ENCODE measurements at places on chromosomes 3 and 15.

DNA sequence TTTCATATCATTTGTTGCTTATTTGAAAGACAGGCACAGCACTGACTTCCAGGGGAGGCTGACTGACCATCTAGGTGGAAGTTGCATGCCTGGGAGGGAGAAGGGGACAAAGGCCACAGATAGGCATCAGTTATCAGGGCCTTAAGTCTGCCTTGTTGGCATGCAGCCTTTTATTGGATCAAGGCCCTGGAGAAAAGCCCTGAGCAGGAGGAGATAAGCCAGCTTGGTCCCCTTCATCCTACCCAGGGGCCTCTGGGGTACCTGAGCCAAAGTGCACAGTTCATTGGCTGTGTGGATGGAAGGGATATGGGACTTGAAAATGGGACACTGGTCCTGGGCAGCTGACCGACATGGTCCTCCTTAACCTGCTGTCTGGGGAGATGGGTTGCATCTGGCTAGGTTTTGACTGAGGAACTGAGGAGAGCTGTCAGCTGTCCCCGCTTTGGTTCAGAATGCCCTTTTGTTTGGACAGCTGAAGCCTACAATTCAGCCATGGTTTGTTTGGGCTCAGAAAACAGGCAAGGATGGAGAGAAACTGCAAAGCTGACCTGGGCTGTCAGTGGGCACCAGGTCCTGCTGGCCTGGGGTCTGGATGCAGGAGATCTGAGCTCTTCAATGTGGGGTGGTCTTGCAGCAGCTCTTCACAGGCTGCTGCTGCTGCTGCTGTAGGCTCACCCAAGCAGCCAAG is 60.0 kb downstream of the FLNB start:
- no peak for DNase-seq

- peak; percentile 39 for DNase-seq
Observed at GRCh38 chr3:124014366-124014942, 22.5 kb upstream of the ROPN1 start.

GRCh38 chr3:52682016-52682415 is 3.7 kb downstream of the PBRM1 start:
- no peak for DNase-seq

DNA sequence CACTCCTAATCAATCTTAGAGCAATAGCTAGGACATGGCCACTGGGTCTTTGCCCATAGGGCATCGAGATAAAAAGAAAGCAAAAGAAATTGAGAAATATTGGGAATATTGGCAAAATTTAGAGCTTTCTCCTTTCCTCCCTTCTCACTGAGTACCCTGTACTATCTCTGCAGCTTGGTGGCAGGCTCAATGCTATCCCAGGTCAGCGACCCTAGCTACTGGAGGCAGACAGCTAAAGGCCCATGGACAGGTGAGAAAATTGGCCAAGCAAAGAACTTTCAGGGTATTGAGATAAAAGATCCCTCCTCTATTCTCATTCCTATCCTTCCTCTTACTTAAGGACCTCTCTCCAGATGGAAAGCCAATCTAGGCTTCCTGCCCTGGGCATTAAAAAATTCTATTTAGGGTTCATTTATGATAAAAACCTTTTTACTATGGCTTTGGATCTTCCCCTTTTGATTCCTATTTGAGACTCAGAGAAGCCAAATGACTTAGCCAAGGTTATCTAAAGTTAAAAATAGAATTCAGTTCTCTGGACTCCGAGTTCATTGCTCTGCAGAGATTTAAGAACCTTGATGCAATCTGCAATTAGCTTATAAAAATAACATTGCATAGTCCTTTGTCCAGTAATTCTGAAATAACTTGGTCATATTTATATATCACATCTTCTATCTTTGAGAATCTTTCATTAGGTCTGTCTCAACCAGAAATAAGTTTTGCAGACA is 75.4 kb downstream of the THRB start:
- DNase-seq: no peak

DNA sequence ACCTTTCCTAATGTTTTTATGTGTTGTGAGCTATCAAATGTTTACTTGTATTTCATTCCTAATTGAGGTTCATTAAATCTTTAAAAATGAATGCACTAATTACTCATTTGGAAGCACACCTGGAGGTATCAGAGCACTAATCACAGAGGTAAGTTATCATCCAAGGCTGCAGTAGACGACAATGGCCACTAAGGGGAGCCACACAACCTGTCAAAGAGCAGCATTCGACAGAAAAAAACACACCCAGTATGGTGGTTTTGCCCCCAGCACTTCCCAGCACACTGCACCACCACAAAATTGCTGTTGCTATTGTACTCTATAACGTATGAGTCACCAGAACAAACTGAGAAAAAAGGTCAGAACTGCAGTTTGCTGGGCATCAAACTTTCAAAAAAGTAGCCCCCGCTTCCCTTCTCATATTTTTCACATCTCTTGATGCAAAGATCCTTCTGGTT is 205.9 kb upstream of the IGF1R start:
- peak; percentile 45 for DNase-seq

DNA sequence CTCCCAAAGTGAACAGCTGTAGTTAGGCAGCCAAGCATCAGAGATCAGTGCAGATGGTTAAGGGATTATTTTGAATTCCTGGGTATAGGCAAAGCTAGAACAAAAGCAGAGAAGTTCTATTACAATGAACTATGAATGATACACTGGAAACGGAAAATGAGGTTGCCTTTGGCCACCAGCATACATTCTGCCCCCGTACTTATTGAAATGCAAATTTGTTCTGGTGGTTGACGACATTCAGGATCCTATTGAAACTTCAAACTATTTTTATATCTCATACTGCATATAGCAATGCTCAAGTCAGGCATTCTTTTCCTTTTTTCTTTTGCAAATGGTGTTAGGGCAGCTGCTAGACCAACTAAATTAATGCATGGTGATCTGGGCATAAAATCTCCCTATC is 61.7 kb downstream of the SLC12A1 start:
- no peak for DNase-seq

DNA sequence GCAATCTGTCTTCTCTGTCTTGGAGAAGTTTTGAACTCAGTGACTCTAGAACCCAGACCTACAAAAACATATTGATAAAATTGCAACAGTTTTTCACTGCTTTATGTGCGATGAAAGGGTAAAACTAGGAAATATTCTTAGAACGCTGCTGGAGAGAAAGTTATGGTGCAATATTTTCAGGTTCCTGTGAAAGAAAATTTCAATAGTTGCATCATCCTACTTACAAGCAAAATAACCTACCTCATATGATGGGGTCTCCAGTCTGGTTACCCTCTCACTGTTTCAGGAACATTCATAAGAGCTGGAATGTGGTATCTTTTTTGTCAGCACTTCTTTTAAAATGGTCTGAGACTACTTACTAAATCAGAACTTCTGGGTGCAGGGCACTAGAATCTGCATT is 27.1 kb downstream of the GATM start:
- DNase-seq: no peak

- DNase-seq: no peak
Observed at GRCh38 chr3:69724722-69725435, 14.4 kb upstream of the MITF start.

DNA sequence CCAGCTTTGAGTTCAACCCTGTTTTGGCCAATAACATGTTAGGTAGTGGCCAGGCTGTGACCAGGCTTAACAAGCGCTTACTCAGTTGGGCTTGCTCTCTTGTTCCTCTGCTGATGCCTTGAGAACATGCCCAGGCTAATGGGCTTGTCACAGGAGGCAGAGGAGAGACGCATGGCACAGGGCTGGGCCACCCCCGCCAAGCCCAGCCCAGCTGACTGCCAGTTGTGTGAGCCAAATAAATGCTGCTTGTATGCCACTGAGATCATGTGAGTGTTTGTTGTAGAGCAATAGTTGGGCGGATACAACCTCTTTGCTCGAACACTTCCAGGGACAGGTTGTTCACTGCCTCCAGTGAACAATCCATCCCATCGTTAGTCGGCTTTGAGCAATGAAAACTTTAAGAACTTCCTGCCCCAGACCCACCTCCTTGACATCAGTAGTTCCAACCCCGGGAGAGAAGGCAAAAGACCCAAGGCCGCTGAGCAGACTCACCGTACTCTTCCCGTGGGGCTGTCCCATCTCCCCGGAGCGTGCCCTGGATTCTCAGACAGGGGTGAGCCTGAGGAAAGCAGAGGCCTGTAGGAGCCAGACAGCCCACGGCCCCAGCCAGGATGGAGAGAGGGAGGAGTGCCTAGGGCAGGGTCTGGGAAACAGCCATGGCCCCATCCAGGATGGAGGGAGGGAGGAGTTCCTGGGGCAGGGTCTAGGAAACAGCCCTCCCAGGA is 4.1 kb downstream of the PLA2G4F start:
- DNase-seq: no peak

GRCh38 chr3:21704796-21705195 is 46.2 kb downstream of the ZNF385D start:
- no peak for DNase-seq

DNA sequence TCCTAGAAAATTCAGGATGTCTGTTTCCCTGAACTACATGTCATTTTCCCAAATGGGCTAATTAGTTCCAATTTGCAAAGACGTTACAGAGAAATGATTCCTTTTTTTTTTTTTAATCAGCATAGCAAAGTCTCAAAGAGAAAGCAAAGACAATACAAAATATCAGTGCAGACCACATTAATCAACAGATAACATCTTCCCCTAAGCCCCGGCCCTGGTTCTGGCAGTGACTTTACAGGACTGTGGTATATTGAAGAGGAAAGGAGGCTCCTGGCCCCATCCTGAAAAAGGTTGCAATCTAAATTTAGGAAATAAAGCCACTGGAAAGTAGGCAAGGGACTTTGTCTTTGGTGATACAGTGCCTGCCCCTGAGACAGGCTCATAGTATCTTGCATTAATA is 836.5 kb downstream of the NTRK3 start:
- DNase-seq: no peak

GRCh38 chr3:194987571-194988494 is 283.1 kb downstream of the XXYLT1 start:
- DNase-seq: no peak

GRCh38 chr3:46085421-46086082 is 58.3 kb upstream of the XCR1 start:
- DNase-seq: no peak

DNA sequence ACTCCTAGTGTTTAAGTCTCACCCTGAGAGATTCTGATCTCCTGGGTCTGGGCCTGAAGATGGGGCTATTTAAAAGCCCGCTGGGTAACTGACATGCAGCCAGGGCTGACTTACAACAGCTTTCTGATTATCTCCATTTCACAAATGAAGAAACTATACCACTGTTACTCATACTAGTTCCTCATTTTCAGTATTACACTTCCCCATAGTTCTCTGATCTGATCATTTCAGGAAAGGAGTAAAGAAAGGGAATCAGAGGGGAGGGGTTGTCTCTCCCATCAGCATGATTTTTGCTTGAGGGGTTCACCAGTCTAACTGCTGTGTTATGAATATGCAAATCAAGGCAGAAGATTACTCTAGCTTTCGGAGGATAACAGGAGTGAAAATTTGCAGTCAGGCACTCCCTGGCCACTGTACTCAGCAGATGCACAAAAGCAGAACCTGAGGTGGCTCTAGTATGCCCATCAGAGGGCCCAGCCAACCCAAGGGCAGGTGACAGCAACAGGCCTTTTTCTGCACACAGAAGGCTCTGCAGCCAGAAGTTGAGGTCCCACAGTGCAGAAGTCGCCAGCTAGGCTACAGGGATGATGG is 59.4 kb downstream of the DAPK2 start:
- DNase-seq: no peak

DNA sequence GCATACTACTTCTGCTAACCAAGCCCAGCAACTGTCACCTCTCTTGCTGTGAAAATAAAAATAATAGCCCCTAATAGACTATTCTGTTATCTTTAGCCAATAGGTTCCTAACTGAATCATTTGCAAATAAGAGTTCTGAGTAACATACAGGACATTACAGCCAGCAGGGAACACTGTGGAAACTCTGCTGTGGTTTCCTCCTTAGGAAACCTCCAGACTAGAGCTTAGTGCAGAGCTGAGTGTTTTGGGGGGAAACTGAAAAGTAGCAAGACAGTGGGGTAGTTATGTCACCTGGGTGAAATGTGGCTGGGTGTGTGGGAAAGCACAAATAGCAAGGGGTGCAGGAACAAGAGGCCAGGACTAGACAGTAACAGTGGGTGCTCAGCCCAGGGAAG is 32.4 kb downstream of the DZIP1L start:
- DNase-seq: no peak

GRCh38 chr15:62071711-62072308 is 5.0 kb downstream of the C2CD4A start:
- DNase-seq: peak; percentile 48

GRCh38 chr3:156975721-156976120 is 149.6 kb downstream of the LEKR1 start:
- no peak for DNase-seq

DNA sequence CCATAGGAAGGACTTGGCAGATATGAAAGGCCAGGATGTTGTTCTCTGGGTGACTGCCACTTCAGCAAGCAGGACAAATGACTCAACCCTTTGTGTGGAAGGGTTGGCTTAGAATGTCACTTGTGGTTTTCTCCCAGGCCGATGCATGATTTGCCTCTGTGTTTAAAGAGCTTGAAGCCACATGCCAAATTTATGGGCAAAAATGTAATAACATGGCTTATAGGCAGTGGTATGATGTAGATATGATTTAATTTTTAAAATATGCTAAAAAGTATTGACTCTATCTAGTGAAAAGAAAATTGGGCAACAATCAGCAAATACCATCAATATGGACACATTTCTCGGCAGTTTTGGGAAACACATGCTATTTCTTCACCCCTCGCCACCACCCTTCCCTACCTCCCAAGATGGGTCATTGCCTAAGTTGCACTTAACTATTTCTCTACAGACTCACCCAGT is 114.6 kb downstream of the CYP19A1 start:
- DNase-seq: no peak

DNA sequence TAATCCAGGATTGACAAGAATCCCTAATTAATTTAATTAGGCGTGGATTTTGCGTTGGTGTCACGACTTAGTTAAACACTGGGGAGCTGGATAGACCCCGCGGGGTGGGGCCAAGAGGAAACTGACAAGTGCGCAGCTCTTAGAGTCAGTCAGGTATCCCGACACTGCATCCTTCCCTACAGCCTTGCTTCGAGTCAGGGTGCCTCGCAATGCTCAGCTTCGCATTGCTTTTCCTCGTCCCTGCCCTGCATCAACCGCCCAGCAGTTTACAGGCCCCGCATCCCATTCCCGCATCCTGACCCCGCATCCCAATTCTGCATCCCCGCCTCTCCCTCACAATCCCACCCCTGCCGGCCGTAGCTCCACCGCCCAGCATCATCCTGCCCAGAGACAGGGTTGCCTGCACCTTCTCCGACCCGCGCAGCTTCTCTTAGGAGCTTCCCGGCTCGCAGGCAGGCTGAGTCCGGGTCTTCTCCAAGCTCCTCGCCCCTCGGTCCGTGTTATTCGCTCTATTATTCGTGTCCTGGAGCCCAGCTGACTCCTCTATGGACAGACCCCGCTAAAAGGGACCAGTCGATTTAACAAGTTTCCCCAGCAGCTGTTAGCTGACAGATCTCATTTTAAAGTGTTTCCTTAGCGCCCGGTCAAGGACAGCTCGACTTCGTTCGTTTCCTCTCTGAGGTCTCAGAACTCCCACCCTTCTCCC is 699 bp upstream of the SHOX2 start:
- DNase-seq: peak; percentile 59

DNA sequence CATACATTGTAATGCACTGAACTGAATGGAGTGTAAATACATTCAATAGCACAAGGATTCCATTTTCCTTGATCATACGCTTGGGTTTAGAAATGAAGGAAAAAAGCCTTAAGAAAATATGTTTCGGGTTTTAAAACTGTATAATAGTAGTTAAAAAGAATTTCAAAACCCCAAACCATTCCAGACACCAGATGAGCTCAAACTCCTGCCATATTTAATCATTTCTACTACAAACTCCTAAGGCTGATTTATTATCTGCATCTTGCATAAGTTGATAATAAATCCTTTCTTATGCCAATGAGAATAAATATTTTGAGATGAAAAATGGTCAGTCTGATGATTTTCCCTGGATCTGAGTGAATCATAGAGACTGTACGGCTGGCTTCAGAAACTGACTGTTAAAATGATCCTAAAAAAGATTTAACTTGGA is 51.0 kb downstream of the NR1D2 start:
- no peak for DNase-seq
